Right renal cortex interstitium (tissue), 3 donors: ENCODE measurements at places on chromosomes 12 and 14.

- DNase-seq = no peak
Measured at GRCh38 chr12:26149968-26150500, 25.2 kb upstream of the BHLHE41 start.

DNA sequence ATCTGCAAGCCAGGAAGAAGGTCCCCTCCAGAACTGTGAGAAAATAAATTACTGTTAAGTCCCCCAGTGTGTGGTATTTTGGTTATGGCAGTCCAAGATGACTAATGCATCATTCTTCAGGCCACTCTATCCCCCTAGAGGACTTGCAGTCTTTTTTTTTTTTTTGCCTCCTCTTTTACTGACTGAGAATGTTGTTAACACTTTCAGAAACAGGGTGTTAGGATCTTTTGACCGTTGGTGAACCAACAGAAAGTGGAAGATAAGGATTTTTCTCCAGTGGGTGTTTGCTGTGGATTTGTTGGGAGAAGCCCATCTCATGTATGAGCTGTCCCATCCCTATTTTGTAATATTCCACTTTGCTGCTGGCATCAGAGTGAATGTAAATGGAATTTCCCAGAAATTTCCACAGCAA is 37.8 kb downstream of the MARK3 start:
- DNase-seq = no peak

DNA sequence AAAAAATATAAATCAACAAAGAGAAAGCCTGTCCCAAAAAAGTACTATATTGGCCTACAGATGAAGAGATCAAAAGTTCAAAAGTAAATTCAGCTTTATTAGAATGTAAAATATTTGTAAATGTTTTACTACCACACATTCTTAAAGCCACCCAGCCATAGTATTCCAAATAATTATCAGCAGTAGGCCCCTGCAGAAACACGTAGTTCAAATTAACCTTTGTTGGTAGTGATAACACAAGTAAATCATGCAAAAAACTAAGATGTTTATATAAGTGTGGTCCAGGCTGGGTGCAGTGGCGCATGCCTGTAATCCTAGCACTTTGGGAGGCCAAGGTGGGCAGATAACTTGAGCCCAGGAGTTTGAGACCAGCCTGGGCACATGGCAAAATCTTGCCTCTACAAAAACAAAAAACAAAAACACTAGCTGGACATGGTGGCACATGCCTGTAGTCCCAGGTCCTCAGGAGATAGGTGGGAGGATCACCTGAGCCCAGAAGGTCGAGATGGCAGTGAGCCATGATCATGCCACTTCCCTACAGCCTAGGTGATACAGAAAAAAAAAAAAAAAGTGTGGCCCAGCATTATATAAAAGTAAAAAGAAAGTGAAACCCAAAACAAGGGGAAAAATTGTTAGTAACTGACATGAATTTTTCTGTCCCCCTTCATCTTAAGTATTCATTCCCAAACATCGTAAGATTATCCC is 17.9 kb downstream of the SPTLC2 start:
- no peak for DNase-seq

- DNase-seq = no peak
Measured at GRCh38 chr14:71931492-71932228, 569 bp upstream of the RGS6 start.

DNA sequence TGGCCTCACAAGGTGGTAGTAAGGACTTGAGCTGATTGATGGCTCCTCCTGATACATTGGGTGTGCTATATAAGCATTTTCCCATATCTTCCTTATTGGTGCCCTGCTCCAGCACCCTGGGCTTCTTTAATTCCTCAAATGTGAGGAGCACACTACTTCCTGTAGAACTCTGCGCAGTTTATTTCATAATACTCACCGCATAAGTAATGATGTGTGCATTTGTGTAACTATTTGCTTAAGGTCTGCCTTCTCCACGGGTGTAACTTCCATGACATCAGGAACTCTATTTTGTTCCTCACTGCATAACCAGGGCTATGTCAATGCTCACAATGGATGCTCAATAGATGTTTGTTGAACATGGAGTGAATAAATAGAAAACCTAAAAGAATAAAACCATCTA is 392.2 kb downstream of the SEC23A start:
- DNase-seq = no peak

- DNase-seq = no peak
Measured at GRCh38 chr14:36605506-36605857, 23.1 kb upstream of the NKX2-8 start.

GRCh38 chr12:40208707-40209446 is 15.9 kb upstream of the LRRK2 start:
- no peak for DNase-seq

GRCh38 chr12:92827836-92828431 is 101.2 kb downstream of the EEA1 start:
- DNase-seq = no peak

- DNase-seq = no peak
Measured at GRCh38 chr14:67928375-67928774, 108.8 kb downstream of the RAD51B start.

- no peak for DNase-seq
Measured at GRCh38 chr14:71885301-71885700, 46.9 kb upstream of the RGS6 start.

DNA sequence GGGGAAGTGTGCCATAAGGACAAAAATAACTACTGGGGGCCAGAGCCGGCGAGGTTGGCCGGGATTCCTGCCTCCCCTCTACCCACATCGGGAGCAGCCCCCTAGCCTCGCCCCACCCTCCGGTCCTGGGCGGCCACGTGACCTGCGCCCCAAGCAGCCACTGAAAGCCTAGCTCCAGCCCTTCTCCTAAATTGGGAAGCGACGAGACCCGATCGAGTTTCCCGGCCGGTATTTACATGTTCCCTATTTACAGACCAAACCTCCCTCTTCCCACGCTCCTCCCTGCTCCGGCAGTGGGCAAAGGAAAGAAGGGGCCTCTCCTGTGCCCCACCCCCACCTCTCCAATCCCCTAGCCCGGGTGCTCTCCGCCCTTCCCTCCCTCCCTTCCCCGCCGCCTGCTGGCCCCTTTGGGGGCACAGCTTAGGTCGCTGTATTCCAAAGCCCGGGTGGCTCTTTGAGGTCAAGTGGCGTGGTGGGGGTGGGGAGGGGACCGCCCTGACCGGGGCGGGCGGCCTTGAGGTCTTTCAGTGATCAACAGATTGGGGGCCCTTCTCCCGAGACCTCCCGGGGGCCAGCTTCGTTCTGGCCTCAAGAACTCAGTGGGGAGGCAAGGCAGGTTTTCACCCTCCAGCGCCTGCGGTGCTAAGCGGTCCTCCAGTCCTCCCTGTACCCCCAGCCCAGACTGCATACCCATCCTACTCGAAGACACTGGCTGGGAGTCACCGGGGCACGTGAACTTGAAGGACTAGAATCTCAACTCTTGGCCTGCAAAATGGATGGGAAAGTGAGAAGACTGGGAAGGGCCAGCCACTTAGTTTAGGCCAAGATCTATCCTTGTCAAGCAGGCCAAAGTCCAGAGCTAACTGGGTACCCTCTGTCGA is 6.3 kb upstream of the CTDSP2 start:
- no peak for DNase-seq

GRCh38 chr14:85533861-85534291 is 3.9 kb downstream of the FLRT2 start:
- no peak for DNase-seq

GRCh38 chr12:122842505-122843405 is 7.5 kb downstream of the HIP1R start:
- DNase-seq = no peak

GRCh38 chr14:60651796-60652673 is 2.8 kb upstream of the SIX1 start:
- no peak for DNase-seq

DNA sequence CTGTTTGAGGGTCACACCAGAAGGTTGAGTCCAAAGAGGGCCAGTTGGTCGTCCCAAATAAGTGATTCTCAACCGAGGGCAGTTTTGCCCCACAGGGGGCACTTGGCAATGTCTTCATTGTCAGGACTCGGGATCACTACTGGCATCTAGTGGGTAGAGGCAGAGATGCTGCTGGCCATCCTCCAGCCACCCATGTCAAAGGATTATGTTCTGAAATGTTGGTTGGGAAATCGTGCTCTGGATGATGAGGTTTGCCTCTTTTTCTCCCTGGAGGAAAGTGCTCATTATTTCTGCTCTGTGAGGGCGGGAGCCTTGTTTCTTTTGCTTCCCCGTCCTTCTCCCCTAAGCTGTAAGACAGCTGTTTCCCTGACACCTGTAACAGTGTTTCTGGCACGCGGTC is 3.6 kb downstream of the ZNF839 start:
- no peak for DNase-seq

DNA sequence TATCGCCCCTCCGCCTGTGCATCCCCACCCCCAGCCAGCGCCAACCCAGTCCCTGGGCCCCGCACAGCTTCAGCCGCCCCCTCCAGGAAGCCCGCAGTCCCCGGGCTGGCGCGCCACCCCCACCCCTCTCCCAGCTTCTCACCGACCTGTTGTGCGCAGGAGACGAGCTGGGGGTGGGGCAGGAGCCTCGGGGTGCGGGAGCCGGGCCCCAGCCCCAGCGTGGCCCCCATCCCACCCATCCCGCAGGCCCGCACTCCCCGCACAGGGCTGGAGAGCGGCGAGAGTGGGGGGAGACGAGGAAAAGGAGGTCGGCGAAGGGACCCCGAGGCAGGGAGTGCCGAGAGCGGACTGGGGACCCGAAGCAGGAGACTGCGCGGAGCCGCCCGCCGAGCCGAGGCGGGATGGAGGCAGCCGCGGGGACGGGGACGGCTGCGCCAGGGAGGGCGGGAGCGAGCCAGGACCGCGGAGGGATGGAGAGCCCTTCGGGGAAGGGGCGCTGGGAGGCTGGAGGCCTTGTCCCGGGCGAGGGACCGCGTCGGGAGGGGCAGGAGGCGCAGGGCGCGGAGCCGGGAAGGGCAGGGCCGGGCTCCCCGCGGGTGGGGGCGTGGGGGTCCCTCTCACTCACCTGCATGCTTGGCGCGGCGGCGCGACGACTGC is 498 bp downstream of the PIANP start:
- DNase-seq = no peak

DNA sequence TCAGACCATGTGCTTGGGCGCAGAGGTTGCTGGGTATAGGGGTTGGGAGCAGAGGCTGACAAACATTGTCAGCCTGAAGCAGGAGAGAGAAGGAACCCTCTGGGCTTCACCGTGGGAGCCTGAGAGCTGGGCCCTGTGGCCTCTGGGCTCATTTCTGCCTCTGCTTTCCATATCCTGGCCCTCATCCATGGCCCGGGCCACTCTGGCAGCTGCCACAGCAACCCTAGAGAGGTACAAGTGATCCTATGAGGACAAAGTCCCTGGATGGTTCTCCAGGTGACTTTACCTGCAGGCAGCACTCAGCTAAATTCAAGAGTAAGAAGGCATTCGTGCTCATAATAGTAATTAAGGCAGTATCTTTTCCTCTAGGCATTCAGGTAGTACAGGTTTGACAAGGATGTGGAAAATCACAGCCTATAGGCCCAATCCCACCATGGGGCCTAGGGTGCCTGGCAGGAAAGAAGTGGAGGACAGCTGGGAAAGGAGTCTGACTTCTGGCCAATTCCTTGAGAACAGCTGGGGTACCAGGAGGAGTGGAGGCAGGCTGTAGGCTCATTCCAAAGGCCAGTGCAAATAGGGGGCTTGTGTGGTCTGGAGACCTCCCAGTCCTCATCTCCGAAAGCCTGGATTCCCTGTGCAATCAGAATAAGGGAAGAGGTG is 3.6 kb upstream of the TTC7B start:
- no peak for DNase-seq

- DNase-seq = no peak
Measured at GRCh38 chr12:131471946-131472732, 238.8 kb upstream of the SFSWAP start.

DNA sequence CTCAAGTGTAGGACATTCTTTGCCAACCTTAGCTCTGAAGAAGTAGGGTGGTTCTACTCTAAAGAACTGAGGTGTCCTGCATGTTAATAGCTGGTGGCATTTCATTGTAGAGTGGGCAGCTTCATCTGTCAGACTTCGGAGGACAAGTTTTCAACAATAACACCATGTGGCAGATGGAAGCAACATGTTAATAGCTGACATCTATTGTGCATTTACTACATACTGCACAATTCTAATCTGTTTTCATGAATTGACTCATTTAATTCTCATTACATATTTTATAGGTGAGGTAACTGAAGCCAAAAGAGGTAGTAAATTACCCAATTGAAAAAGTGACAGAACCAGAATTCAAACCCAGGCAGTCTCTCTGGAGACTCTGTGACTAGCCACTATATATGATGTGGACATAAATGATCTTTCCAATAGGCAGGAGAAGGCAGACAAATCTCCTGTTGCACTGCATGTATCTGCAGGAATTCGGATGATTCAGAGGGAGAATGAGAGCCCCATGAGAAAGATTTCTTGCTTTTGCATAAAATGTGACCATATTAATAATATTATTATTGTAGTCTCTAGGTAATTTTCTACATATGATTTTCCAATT is 137.2 kb upstream of the E2F7 start:
- DNase-seq = no peak

DNA sequence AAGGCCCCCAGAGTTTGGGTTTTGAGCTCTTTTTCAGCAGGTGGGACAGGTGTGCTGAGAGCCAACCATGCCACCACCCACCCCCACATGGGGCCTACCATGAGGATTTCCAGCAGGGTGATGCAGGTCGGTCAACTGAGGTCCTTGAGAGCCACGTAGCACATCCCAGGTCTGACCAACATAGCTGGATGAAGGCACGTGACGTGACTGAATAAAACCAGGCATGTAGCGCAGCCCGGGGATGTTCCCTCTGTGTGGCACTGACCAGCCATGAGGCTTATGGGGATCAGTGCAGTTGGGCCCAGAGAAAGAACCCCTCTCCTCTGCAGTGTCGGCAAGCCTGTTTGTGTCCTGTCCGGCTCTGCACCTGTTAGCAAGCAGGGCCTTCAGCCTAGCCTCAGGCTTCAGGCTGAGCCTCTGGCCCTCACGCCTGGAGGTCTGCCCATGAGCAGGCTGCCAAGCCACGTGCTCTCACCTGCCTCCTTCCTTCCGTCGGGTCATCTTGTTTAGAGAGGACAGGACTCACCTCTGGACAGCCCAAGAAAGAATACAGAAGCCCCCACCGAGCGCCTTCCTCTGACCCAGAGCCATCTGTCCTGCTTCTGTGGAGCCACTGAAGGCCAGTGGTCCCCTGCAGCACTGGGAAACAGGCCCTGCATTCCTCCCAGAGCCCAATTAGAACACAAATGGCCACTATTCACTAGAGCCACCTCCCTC is 38.5 kb downstream of the TSPAN11 start:
- DNase-seq = no peak

GRCh38 chr14:51733147-51733546 is 81.4 kb downstream of the FRMD6 start:
- no peak for DNase-seq

GRCh38 chr12:45558353-45558752 is 171.2 kb upstream of the ARID2 start:
- no peak for DNase-seq

- no peak for DNase-seq
Measured at GRCh38 chr14:21244544-21244943, 24.7 kb downstream of the HNRNPC start.

- DNase-seq = no peak
Measured at GRCh38 chr14:44490966-44491365, 16.1 kb downstream of the FSCB start.

DNA sequence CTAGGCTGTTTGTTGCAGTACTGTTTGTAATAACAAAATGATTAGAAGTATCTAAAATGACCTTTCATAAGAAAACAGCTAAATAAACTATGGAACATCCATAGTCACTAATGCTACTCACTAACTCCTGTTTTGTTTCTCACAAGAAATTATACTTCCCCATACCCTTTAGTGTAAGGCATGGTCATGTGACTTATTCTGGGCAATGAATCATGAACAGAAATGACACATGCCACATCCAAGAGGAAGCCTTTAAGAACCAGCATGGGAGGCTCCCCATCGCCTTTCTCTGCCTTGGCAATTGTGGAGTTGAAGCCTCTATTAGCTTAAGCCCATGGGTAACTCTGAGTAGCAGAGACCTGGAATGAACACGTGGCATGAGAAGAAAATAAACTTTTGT is 49.3 kb downstream of the KSR2 start:
- no peak for DNase-seq
